Stimulated activated CD4-positive, alpha-beta T cell treated with anti-CD3 and anti-CD28 coated beads, Interleukin-1b, Interleukin-23, amount 100 ng/mL, for 4 hours (primary cell): ENCODE measurements at places on chromosomes 6 and 20.

DNA sequence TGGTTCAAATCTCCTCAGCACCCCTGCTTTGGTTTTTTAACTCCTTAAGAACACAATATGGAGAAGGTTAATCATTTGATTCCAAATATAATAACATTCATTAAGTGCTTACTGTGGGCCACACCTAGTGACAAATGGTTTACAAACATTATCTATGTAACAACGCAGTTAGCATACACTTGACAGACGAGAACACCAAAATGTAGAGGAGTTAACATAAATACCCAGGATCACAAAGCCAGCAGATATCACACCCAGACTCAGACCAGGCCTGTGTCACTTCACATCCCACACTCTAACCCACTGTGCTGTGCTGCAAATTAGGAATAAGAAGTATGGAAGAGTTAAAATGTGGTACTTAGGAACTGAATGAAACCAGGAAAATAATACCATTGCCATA lies 82.9 kb downstream of the AGPAT4 start:
- no peak for DNase-seq

- no peak for DNase-seq
Measured at GRCh38 chr6:87754828-87755227, 52.8 kb upstream of the AKIRIN2 start.

DNA sequence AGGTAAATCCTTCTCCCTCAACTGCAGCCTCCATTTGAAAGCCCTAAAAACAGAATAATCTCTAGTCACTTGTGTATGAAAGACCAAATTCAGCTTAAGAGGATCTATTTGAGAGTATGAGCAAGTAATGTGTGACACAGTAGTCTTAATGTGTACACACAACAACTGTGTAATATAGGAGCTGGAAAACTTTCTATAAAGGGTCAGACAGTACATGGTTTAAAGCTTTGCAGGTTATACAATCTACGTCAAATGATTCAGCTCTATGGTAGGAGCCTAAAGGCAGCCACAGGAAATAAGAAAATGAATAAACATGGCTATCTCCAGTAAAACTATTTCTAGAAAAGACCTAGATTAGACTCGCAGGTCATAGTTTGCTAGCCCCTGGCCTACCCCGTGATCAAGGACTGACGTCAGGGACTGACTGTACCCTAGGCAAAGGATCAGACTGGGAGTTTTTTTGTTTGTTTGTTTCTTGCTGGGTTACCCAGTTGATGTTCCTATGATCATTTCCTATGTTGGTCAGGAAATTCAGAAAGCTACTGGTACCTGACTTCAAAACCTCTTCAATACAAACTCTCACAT lies 39.7 kb downstream of the BTBD9 start:
- no peak for DNase-seq

DNA sequence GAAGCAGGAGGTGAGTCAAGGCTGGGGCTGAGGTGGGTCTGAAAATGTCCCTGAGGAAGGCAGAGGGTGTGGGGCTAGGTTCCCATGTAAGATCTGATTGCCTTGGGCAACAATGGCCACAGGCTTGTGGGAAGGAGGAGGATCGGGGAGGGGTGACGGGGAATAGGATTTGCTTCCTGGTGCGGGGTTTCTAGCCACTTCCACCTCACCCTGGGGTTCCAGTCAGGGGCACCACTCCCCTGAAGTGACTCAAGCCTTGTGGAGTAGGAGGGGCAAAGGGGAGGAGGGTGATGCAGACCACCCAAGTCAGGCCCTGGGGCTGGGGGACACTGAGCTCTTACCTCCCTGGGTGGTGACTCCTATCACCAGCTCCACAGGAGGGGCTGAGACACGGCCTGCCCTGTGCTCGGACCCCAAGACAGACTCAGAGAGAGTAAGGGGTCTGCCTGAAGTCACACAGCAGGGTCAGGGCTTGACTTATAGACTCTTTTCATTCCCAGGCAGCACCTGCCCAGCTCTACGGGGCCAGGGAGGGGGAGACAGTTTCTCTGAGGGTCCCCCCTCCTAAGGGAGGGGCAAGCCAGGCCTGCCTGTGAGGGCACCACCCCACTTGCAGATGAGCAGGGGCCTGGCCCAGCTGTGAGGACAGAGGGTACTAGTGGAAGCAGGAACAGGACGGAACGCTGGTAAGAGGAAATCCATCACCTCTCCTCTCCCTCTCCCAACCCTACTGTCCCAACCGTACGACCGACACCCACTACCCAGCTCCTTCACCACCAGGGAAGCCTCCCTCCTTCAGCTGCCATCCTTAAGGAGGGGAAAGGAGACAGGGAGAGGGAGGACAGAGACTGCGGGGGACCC lies 12.4 kb upstream of the SPDEF start:
- no peak for DNase-seq

DNA sequence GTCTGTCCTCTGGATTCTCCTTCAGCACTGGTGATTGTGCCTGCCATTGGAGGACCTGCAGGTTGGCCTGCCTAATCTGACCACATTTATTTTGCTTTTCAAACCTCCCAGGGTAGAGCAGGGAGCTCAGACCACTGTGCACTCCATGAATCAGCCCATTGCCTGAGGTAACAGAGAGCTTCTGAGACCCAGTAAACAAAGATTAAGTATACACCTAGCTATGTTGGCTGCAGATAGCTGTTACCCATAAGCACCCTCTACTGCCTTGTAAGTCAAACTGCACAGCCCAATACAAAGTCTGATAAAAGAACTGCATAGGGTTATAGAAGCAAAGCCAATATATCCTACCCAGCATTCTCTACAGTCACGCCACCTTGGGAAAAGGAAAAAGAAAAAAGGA lies 338.7 kb downstream of the HTR1B start:
- no peak for DNase-seq

- DNase-seq: no peak
Measured at GRCh38 chr6:35179901-35180535, 33.7 kb upstream of the SCUBE3 start.

DNA sequence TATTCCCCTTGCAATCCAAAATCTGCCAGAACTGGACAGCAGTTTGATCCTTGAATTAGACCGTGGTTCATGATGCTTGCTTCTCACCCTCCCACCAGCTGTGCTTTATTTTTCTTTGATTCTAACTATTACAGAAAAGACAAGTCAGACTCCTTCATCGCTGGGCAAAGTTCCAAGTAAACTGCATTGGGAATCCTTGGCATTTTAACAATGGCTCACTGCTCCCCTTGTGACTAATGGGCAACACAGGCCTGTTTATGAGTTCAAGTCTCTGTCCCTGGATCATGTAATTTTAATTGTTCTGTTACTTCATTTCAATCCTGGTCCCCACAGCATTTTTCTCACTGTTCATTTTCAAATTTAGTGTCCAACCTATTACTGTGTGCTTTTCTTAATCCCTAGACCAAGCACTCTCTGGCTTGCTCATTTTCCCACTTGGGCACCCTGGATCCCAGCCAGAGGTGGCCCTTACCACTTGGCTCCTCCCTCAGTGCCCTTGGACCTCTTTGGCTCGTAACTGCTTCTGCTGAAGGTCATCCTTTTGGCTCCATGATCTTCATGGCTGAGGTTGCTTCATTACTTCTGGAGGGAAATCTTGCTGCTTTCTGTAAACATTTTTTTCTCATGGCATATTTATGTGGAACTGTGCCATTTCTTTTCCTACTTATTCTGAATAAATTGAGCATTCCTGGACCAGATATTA lies 32.8 kb downstream of the PSMB9 start:
- DNase-seq: no peak

- no peak for DNase-seq
Measured at GRCh38 chr6:138970856-138971425, 17.1 kb downstream of the REPS1 start.

- no peak for DNase-seq
Measured at GRCh38 chr6:62803094-62803493, 408.2 kb upstream of the FKBP1C start.

- no peak for DNase-seq
Measured at GRCh38 chr6:89022798-89023197, 57.8 kb upstream of the PNRC1 start.

DNA sequence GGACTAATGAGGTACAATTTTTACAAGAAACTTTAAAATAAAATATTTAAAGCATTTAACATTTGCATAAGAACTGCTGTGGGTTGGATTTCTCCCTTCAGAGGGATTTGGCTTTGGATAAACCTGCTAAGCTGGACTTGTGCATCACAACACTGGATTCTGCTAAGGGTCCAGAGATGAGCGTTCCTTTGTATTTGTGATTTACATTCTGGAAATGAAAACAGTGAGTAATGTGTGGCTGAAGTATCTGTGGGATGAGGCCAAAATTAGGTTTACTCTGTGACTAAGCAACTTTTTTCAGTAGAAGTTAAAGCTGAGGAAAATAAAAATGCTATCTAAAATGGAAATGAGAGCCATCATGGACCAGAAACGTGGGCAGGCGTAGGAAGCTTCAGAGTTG lies 494.3 kb downstream of the EPM2A start:
- DNase-seq: no peak

DNA sequence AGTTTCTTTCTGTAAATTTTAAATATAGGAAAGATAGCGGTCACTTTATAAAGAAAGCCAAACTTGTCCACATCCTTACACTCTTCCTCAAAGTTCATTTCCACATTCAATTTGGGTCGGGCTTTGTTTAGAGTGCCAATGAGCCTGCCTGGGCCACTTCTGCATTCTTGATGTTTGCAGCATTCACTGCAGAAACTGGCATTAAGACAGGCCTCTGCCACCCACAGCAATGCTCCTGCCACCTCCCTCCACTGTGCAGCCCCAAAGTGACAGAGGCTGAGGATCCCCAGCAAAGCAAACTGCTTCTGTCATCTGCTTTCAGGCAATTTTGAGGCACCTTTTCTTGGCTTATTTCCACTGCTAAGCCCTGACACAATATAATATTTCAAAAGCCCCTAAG lies 61.2 kb downstream of the TNFAIP3 start:
- no peak for DNase-seq

- no peak for DNase-seq
Measured at GRCh38 chr6:72367439-72367838, 254.4 kb upstream of the KCNQ5 start.

DNA sequence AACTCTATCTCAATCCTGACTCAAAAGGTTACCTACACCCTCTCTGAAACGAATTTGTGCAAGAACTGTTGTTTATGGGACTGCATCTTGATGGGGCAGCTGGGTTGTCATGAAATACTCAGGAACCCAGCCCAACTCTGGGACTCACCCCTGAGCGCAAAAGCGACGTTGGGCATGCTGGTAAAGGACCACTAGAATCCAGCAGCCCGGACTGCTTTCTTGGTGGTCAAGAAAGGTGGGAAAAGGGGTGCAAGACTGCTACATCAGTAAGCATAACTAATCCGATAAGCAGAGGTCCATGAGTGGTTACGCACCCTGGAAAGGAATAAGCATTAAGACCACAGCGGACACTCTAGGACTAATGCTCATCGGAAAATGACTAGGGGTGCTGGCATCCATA lies 6.3 kb upstream of the PRR18 start:
- DNase-seq: no peak

- no peak for DNase-seq
Measured at GRCh38 chr6:6704103-6705060, 115.9 kb downstream of the LY86 start.

DNA sequence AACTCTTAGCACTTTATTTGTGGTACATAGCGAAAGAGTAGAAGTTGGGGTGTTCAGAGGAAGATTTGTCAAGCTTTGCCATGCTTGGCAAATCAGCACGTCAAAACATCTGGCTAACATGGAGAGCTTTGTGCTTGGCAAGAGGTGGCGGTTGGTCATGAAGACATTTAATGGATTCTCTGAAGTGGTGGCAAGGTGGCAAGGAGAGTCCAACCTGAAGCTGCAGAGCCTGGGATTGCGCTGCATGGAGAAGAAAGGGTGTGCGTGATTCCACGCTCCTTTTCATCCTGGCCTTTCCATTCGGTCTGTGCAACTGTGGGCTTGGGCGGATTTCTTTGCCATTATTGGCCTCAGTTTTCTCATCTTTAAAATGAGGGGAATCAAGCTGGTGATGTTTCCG lies 3.1 kb downstream of the PYGB start:
- no peak for DNase-seq

- no peak for DNase-seq
Measured at GRCh38 chr6:152356662-152357061, 280.5 kb downstream of the SYNE1 start.

DNA sequence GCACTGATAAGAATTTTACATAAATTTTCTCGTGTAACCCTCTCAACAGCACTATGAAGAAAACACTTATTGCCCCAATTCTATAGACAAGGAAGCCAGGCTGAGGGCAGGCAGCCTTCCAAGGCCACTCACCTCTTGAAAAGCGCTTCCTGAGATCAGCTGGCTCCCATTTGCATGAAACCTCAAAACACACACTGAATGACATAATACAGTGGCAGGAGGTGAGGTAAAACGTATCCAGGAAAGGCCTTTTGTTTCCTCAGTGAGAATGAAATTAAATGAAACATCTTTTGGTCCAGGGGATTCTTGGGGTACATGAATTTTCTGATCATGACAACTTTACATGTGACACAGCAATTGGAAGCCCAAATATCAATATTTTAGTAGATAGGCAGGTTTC lies 112.5 kb downstream of the WDR27 start:
- no peak for DNase-seq

DNA sequence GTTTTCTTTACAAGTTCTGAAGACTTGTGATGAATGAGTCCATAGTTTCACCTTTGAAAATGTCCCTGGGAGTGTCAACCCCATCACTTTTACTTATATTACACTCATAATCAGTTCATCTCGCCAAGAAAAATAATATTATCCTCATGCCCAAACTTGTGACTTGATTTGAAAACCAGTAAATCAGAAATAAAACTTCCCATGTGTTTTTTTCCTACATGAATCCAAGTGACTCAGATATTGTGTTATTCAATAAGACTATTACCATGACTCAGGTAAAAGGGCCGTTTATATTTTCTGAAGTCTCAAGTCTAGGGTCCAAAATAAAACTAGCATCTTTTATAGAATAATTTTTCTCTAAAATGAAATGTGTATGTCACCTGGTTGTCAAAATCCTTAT lies 15.8 kb upstream of the CYP24A1 start:
- no peak for DNase-seq

DNA sequence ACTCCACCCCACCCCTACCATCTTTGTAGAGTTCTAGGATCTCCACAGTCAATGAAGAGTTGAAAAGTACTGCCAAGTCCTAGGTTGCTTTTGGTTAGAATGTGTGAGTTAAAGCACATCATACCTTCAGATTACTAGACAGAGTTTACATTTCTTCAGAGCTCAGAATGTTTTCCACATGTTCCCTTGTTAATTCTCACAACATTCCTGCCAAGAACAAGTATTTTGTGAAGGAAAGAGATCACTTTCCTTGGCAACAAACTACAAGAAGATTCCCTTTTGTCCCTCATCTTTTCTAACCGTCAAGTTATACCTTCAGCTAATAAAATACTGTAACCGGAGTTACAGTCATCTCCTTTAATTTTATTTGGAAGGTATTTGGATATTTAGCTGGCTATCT lies 266.8 kb downstream of the ZFAND3 start:
- DNase-seq: no peak

- DNase-seq: no peak
Measured at GRCh38 chr6:101806241-101806640, 412.7 kb downstream of the GRIK2 start.

GRCh38 chr6:98775205-98775604 lies 59.2 kb upstream of the POU3F2 start:
- DNase-seq: no peak

- DNase-seq: no peak
Measured at GRCh38 chr6:7540595-7540994, 876 bp upstream of the DSP start.

GRCh38 chr20:20207872-20208271 lies 155.5 kb downstream of the CFAP61 start:
- DNase-seq: no peak
